ENCODE measurements at places on chromosomes 4 and X.

GRCh38 chrX:42219231-42219630 is 295.9 kb upstream of the CASK start:
- no peak for DNase-seq

DNA sequence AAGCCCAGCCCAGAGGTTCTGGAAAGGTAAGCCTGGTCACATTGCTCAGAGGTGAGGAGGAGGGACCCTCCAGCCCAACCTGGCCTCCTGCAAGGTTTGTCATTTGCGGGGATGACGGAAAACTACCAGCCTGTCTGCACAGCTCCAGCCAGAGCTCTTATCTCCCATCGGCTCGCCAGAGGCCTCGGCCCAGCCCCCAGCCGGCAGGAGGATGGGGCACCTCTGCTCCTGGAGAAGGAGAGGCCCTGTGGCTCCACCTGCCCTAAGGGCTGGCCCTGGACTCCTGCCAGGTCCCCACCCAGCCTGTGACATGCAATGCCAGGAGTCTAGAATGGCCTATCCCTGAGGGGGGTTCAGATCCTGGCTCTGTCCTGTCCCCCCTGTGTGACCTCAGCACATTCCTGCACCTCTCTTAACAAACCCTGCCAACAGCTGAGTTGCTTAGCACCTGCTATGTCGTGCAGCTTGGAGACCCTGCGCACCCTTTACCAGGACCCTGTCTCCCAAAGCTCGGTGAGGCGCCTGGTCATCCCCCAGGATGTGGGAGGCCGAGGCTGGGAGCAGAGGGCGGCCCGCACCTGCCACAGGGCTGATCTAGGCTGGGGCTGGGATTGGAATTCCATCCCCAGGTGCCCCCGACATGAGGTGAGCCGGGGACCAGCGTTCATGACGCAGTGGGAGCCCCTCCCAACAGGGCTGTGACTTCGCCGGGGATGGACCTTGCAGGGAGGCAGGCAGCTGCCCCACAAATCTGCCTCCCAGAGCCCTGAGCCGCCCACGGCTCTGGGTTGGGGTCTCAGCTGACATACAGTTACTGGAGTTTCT is 14.4 kb downstream of the ADRA2C start:
- DNase-seq, result no peak

DNA sequence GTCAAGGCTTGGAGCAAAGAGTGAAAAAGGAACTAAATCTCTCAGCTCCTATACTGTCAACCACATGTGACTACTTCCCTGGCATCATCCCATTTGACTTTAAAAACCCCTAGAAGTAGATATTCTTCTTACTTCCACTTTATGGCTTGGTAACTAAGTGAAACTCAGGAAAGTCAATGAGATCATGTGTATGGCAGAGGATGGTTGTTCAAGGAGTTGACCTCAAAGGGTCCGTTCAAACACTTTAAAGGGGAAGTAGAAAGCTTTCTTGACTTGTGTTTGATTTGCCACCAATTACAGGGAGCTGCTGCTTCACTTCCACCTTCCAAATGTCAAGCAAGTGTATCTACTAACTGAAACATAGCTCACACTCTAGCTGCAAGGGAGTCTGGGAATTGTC is 187.2 kb downstream of the RAB28 start:
- no peak for DNase-seq

GRCh38 chr4:187444061-187444460 is 551.5 kb upstream of the ZFP42 start:
- no peak for DNase-seq

GRCh38 chr4:88757776-88758175 is 60.1 kb upstream of the NAP1L5 start:
- DNase-seq, result no peak

DNA sequence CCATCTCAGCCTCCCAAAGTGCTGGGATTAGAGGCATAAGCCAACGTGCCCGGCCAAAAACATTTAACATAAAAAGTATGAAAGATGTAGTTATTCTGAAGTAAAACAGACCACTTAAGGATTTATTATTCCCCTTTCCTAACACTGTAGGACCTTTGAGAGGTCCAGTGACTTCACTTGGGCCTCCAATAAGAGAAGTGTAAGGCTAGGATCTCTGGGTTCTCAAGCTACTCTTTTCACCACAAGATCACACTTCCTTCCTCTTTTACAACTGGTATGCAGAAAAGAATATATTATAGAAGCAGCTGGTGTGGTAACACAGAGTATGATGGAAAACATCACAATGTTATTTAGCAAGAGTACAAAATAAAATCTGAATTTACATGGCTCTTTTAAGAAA is 30.2 kb upstream of the CCNG2 start:
- DNase-seq, result no peak

- no peak for DNase-seq
Observed at GRCh38 chrX:23387550-23388184, 53.0 kb downstream of the PTCHD1 start.

DNA sequence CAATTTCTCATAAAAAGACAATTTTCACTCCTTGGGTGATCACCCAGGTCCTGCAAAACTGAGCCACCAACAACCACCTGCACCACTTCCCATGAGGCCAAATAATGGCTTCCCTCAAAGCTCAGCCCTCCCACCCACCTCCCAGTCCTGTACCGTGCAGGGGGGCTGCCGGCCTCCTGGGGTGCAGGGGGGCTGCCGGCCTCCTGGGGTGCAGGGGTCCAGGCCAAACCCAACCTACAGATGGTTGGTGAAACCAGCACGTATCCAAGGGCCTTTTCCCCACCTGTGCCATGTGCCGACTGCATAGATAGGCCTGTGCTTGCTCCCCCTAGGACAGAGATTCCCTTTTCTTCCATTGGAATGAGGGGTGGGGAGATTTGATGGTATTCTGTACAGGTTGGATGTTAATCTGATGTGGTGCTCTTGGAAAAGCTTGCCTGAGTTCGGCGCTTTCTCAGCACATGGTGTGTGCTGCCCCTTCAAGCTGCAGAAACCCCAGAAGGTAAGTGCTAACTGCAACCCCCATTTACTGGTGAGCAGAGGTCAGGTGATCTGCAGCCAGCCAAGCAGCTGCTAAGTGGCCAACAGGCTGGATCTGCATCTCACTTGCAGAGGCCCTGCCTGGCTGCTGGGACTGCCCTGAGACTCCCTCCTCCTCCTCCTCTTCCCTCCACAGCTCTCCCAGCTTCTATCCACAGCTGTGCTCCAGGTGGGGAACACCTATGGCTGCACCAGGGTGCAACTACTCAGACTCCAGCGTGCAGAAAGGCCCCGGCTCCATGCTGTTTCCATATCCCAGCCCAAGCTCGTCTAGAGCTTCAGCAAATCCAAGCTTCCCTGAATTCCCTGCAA is 38.8 kb downstream of the FRG1 start:
- DNase-seq, result no peak

GRCh38 chr4:51930557-51930956 is 87.6 kb downstream of the DCUN1D4 start:
- DNase-seq, result no peak

DNA sequence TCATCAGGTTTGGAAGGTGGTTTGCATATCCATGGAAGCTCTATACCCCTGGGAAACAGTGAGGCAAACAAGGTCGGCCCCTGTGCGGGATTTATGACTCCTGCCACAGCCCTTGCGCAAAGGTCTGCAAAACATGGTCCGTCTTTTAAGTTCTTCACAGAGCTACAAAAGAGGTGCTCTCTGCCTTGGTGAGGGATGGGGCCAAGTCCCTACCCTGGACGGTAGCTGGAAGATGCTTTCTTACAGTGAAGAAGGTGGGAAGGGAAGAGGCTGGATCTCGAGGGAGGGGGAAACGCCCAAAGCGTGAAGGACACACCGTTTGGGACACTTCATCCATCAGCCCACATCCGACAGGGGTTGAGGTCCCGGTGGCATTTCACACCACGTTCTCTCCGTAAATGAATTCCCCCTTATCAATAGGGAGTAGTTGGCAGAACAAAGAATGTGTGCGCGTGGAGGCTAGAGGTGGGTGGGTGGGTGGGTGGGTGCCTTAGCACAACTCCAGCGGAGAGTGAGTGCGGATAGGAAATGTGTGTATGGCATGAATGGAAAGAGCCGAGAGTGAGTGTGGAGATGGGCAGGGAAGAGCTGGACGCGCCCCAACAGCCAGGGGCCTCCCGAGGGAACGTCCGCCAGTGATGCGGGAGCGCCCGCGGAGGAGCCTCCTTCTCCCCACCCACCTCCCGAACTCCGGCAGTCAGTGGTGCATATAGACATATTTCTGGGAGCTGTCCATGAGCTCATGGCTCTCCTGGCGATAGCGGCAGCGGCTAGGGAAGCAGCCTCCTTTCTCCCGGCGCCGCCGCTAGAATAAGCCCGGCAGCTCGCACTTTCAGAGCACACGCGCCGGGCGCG is 68.3 kb downstream of the LARP7 start:
- DNase-seq, result no peak

GRCh38 chrX:100698551-100698950 is 33.4 kb downstream of the SYTL4 start:
- DNase-seq, result no peak

GRCh38 chr4:4574792-4575191 is 32.9 kb upstream of the STX18 start:
- DNase-seq, result peak; percentile 47

- DNase-seq, result no peak
Observed at GRCh38 chrX:31988975-31989374, 917.1 kb upstream of the FTHL17 start.

DNA sequence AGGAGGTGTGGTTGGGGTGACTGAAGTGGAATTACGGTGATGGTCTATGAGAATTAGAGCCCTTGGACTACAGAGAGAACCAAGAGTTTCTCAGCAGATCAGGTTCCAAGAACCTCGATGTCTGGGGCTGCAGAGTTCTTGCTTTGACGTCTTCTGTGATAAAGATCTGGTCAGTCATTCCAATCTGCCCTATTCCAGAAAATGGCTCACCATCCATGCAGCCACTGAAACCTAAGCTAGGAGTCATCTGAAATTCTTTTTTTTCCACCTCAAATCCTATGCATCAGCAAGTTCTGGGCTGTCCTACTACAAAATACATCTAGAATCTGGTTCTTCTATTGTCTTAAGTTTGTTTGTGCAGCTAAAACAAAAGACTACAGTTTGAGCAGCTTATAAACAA is 254.4 kb upstream of the PGRMC2 start:
- no peak for DNase-seq

- DNase-seq, result no peak
Observed at GRCh38 chr4:8477676-8478075, 37.1 kb downstream of the TRMT44 start.

DNA sequence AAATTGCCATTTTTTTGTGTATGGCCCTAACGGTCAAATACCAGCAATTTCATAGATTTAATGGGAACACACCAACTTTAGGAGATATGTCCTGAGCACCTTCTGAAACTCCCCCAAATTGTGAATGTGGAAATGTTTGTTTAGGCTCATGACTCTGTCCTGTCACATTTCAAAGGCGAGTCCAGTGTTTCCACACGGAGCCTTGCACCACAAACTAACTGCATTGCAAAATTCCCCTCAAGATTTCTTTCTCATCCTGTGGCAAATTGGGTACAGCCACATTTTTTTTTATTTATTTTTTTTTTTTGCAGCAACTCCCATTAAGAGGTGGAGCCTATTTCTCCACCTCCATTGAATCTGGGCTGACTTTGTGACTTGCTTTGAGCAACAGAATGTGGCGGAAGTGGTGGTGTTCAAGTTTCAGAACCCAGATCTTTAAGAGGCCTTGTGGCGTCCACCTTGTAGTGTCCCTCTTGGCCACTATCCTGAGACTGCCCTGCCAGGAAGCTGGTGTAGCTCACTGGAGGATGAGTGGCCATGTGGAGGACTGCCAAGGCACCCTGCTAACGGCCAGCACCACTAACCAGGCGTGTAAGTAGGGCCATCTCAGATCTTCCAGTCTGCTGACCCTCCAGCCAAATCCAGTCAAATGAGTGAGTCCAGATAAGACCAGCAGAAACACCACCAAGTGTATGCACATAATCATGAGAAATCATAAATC is 172.4 kb upstream of the SCML1 start:
- DNase-seq, result no peak

DNA sequence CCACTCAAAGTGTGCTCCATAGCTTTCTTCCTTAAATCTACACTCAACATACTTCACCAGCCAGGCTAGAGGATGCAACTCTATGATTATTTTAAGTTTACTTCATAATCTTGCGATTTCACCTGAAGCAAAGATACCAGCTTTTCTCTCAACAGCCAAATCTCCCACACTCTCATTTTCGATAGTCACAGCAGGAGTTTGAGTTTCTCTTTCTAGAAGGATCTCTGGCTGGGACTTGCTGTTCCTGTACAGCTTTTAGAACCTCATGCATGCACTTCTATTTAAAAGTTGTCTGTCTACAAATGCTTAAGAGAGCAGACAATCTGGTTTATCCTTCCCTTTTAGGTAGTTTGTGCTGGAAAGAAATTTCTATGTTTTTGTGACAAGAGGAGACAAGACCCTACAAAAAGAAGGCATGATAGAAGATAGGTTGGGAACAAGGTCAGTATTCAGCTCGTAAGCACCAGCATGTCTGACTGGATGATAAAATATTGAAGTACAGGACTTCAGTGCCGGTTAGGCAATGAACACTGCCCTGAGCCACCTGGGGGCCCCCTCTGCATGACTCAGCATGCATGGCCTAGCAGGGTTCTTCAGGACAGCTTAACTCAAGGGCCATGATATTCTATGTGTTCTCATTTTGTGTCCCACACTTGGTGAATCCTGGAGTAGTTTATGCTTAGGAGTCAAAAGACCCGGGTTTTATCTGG is 65.6 kb downstream of the ATXN3L start:
- DNase-seq, result no peak

DNA sequence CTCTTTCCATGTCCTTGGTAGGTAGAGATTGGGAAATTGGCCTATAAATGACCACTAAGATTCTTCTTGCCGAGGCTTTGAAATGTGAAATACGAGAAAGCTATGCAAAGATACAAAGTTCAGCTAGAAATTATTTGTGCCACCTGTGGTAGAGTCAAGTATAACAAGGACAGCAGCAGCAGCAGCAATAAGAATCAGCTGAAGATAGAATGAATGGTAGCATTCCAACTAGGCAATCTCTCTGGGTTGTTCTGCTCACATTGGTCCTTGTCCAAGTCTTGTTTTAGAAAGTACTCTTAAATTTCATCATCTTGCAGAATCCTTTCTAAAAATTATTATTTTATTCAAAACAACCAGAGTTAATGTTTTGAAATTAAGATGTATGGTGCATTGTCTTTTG is 67.8 kb upstream of the PCDH10 start:
- DNase-seq, result no peak

- DNase-seq, result no peak
Observed at GRCh38 chr4:145697332-145697731, 17.4 kb downstream of the C4orf51 start.

DNA sequence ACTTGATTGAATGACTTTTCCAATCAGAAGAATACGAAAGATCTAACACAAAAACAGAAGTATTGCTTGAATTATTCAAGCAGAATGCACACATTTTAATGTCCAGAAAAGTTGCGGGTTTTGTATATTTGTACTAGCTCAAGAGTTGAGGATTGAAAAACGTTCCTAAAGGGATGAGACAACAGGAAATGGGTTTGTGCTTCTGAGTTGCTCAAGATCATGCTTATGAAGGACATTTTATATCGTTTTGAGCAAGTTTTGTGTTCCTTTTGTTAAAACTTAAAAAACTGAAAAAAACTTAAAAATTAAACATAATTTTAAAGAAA is 353 bp upstream of the SMIM10 start:
- no peak for DNase-seq

GRCh38 chrX:71941776-71942175 is 31.1 kb downstream of the NHSL2 start:
- no peak for DNase-seq

GRCh38 chr4:157265281-157265680 is 44.8 kb downstream of the GRIA2 start:
- DNase-seq, result no peak
